Activated CD8-positive, alpha-beta memory T cell treated with anti-CD3 and anti-CD28 coated beads for 1 hour (primary cell): ENCODE measurements at places on chromosomes 3 and 15.

DNA sequence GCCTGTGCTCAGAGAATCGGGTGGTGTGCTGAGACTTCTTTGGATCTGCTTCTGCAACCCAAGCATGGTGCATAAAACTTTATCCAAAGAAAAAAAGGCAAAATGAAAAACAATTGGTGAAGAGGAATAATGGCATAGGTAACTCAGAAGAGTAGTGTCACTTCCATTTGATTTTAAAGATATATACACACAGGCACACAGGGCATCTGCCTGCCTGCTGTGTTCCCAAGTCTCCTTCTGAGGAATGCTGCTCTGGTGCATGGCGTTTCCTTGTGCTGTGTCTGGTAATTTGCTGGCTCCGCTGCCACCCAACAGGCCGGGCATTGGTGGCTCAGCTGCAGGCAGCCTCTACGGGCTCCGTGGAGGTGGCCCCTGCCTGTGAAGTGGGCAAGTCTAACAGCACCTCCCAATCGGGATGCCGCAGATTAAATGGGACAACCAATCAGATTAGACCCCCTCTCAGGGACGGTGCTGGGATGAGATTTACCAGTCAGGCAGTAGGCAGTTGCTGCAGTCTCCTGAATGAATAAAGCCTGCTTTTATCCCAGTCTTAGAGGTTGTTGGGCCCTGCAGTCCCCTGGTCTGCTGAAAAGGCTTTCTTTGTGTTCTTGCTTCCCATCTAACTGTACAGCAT lies 253.7 kb upstream of the RASGRP1 start:
- no peak for DNase-seq

- DNase-seq: no peak
These were observed 68.6 kb downstream of the DCUN1D1 start for GRCh38 chr3:182911782-182912111.

- DNase-seq: no peak
These were observed 191.4 kb upstream of the RORA start for GRCh38 chr15:61420546-61420945.

DNA sequence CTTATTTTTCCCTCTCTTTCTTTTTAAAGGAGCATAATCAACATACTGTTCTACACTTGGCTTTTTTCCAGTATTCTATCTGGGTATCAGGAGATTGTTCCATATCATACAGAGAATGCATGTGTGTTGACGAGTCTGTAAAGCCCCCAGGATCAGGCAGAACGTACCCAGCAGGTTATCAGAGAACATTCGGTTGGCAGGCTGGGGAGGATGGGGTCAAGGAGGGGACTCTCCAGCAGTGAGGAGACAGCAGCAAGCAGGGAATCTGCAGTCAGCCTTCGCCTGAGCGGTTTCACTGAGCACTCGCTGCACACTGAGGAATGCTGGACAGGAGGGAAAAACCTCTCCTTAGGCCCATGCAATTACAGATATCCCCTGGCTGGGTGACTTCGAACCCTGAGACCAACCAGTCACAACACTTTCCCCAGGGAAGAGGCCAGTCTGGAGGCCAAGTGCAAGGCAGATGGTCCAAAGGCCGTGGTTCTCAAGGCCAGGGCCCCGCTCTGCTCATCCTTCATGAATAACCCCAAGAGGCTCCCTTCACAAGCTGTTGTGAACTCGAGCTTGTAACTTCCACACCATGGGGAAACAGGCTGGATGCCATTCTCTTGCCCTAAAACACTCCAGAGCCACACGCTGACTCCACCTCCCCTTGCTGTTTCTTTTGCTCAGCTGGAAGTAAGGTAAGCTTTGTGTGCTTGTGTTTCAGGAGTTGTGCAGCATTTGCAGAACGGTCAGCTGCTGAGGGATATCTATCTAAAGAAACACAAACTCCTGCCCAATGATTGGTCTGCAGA lies 60.1 kb downstream of the PXYLP1 start:
- no peak for DNase-seq

DNA sequence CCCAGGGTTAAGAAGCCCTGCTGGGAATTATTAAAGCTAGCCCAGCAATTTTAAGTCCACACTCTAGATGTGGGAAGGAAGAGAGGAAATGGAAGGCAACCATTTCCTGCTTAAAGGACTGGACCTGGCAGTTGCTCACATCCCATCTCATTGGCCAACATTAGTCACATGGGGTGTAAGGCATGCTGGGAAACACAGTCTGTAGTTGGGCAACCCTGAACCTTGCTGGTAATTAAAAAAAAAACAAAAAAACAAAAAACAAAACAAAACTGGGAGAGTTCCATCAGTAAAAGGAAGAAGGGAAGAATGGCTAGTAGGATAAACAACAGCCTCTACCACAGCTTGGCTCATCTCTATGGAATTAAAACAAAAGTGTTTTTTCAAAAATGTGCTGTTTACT lies 136.0 kb downstream of the VGLL4 start:
- no peak for DNase-seq

DNA sequence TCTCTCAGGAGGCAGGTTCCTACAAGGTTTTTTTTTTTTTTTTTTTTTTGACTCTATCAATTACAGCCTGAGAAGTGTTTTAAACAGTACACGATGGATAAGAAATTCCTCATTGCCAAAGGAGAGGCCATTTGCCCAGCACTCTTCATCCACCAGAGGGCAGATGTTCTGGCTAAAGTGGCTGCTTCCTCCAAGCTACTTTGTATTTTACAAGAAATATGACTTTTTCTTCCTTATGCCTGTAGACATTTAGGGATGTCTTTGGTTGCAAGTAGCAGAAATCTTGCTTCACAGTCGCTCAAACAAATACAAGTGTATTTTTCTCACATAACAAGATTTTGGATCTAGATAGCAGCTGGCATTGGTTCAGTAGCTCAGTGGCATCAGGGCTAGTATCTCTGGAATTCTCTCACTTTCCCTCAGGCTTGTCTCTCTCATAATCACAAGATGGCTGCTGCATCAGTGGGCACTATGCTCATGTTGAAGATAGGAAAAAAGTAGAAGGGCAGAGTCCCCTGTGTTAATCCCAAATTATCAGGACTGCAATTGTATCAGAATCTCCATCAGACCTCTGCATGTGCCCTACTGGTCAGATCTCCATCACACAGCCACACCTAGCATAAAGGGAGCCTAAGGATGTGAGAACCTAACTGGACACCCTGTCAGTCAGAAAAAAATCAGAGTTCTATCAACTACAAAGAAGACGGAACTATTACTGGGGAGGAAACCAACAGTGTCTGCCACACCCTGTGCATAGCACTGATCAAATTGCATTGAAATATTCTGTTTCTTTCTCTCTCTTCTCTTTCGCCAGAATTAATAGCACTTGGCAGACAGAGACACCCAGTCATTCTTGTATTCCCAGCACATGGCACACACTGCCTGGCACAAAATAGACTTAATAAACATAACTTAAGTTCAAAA lies 138.9 kb upstream of the COL8A1 start:
- DNase-seq: no peak

GRCh38 chr3:42826141-42826540 lies 16.9 kb downstream of the ACKR2 start:
- no peak for DNase-seq

- no peak for DNase-seq
These were observed 32.9 kb downstream of the CMSS1 start for GRCh38 chr3:99850608-99851007.

DNA sequence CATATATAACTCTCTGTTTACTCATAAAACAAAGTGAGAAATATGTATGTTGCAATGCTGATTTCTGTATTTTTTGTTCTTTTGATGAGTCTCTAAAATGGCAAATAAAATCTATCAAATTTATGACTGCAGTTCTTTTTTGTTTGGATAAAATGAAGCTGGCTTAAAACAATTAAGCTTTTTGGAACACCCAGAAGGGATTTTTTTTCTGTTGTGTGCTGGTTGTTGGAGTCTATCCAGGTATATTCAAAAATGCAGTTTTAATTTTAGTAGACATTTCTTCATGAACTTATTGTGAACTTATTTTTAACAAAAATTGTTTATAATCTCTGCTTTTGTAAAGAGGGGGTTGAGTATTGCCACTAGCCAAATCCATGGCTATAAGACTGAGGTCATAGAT lies 405.5 kb downstream of the RAP2B start:
- no peak for DNase-seq

DNA sequence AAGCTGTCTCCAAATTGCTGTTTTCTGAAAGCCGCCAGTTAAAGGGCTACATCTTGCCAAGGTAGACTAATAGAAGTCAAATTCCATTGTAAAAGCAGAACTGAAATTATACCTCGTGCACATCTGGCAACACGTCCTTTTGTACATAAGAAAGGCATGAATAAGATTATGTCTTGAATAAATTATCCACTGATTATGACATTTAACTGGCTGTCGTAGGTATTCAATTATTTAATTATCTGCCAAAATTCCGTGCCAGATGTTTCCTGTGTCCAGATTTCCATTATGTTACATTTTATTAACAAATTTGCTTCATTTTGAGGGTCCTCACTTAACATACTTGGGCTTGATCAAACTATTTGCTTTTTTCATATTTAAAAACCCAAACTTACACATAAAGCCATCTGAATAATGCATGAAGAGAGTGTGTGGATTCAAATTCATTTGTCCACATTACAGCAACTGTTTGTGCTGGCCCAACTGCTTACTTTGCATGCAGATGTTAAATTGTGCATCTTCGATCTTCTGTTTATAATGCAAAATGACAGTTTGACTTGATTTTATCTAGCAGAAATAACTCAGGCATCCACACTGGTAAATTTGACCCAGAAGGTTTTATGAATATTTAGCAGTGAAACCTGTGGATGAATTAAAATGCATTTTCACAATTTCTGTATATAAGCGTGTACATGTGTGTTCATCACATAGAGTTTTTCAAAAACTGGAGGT lies 701.5 kb downstream of the ZNF385D start:
- no peak for DNase-seq

DNA sequence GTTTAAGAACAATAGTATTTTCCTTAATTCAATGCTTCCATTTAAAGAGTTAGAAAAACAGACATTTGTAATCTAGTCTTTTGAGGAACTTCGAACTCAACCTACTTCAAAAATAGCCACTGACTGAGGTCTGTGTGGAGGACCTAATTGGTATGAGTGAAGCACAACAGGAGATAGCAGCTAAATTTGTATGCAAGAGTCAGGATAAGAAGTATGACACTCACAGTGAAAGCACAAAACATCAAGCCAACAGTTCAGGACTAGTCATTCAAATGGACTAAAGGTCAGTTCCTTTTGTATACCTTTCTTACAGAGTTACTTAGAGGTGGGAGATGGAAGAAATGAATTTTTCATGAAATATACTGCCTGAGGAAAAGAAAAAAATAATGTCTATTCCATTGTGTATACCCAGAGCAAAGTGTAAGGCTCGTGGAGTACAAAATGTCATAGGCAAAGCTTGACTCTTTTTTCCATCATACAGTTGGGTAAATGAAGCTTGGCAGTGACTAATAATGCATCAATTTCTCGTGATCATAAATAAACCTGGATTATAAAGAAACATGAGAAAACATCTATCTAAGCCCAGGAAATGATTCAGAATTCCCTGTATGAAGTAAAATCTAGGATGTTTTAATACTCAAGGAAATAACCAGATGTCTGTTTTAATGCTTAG lies 1005.2 kb upstream of the CADM2 start:
- DNase-seq: no peak

DNA sequence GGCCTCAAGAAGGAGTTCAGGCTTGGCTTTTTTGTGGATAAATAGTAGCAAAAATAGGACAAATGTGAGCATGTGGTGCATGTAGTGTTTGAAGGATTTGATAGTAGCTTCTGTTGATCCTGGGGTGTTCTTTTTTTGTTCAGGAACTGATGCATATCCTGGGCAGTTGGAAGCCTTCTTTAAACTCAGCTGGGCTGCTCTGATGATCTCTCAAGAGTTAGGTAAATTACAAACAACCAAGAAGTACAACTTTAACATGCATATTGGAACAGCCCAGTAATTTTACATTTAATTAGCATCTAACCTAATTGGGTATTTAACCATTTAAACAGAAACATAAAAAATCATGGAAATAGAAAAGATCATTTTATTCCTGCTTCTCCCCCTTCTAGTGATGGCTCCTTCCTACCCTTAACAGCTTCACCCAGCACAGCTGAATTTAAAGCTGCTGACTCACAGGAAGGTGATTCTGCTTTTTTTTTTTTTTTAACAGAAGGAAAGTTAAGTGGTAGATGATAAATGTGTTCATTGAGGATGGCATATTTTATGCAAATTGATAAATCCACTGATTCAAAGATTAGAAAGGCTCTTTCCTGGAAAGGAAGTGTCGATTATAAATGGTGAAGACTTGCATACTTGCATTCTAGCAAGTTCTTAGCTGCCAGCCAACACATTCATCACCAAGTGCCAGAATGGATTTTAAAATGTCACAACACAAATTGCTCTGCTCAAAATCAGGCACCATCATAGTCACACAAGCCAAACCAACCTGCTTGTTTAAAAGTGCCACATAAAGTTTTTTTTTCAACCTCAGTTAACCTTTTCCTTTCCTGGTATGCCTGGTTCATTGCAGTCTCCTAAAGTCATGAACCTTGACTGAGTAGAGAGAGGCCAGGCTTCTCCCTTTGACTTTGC lies 20.0 kb downstream of the SLC35G2 start:
- no peak for DNase-seq

DNA sequence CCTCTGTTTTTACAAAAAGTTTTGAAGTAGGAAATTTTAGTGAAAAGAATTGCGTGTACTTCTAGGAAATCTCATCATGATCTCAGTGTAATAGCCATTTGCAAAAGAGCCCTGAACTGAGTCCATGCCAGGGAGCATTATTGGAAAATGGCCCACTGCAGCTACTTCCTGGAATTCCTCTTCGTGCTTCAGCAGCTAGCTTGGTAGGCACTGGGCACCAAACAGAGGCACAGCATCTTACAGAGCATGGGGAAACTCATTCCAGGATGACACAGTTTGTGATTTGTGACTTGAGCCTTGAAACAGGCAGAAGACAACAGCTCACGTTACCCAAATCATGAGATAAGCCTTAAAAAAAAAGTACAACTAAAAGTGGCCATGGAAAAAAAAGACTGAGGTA lies 179.1 kb downstream of the WDR72 start:
- no peak for DNase-seq

GRCh38 chr15:92934716-92935115 lies 34.6 kb downstream of the CHD2 start:
- DNase-seq: no peak

- no peak for DNase-seq
These were observed 52.3 kb upstream of the CHRNA7 start for GRCh38 chr15:31977812-31978661.
